ENCODE measurements at places on chromosomes 12 and 14. TPM values are rescaled to one million over a fixed set of nuclear protein-coding genes. Genes with fewer than 3 reads are reported as not detected.

LRRC10 gene
- not detected for total RNA-seq

RAP1B gene
- total RNA-seq = 245 TPM

SELPLG gene
- total RNA-seq = 17.3 TPM

GRIP1 gene
- not detected for total RNA-seq

All from thoracic aorta (tissue), 2 donors.